OCI-M1 (cell line): ENCODE measurements at places on chromosomes 7 and 10.

GRCh38 chr7:47896809-47897423 lies 51.4 kb downstream of the PKD1L1 start:
- no peak for DNase-seq

- DNase-seq = no peak
These were observed 201.6 kb downstream of the PARD3 start for GRCh38 chr10:34613491-34613890.

DNA sequence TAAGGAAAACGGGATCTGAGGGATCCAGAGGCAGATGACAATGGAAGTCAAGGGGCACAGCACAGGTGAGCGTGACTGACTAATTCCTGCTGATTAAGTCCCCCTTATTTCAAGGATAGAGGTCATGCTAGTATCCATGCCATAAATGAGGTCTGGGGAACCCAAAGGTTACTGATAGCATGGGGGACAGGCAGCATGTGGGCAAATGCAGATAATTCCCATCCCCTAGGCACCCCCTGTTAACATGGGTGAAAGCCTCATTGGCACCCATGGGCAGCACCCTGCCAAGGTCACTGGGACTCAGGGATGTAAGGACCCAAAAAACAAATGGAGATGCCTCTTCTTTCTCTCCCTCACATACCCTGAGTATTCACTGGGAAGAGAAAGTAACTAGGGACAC lies 139.7 kb downstream of the WDR11 start:
- DNase-seq = no peak

- DNase-seq = no peak
These were observed 11.8 kb downstream of the FOXP2 start for GRCh38 chr7:114426382-114426781.

DNA sequence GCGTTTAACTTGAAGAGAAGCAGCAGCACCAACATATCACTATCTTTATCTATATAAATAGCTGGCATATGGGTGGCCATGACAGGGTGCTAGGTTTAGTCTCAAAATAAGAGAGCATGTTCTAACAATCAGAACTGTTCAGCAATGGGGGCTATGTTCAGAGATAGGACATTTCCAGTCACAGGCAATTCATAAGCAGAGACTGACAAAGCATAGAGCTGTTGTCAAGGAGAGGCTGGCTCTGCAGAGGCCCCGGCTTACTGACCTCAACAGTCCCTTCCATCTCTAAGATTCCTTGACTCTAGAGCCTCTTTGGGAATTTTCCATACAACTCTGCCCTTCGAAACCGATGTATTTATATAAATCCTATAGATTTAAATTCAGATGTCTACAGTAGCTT lies 17.2 kb downstream of the ANK3 start:
- no peak for DNase-seq

DNA sequence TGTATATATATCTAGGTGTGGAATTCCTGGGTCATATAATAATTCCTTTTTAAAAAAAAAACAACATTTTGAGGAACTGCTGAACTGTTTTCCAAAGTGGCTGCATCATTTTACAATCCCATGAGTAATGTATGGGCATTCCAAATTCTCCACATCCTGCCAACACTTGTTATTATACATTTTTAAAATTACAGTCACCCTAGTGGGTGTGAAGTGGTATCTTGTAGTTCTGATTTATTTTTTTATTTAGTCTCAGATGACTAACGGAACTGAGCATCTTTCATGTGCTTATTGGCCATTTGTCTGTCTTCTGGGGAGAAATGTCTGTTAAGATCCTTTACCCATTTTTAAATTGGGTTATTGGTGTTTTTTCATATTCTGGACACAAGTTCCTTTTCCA lies 12.0 kb upstream of the KLHL7 start:
- no peak for DNase-seq

DNA sequence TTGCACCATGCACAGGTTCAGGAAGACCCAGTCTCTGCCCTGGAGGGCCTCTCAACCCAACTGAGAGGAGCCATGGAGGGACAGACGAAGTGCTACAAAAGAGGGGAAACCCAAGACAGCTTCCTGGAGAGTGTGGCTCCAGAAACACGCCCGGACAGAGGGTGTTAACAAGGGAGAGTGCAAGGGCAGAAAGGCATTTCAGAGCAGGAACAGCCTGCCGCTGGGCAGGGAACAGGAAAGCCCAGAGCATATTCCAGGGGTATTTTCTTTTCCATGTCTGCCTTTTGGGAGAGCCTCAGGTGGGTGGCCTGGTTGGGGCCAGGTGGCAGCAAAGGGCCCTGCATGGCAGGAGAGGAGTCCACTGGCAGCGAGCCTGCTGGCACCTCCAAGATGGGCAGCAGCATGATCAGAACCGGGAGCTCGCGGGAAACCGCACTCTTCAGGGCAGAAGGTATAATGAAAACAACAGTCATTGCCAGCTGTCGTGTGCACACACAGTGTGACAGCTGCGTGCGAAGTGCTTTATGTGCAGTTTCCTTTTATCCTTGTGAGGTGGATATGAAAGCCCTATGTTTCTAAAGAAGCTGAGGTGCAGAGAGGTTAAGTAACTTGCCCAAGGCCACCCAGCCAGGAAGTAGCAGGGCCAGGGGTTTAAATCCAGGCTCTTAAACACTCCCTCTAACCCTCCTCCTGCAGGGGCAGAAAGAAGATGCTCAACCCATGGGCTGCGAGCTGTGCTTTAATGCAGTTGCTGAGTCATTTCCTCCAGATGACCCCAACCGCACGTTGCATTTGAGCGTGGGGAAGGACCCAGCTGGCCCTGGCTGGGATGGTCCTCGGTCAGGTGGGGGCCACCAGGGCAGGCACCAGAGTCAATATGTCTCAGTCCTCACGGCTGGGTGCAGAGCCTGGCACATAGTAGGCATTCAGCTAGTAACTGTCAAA lies 128.6 kb downstream of the OAT start:
- peak; percentile 45 for DNase-seq

DNA sequence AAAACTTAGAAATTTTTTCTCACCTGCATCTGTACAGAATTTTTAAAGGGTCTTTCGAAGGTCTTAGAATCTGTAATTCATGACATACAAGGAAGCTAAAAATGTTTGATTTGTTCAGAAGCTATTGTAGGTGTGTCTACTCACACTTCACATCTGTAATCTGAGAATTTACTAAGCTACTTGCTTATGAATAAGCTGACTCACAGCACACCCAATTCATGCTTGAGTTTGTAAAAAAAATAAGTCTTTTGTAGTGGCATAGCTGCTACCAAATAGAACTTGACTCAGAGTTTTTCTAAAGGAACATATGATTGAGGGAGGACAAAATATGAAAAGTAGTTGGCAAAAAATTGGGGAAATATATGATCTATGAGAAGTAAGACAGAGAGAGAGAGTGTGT lies 12.7 kb upstream of the AGR2 start:
- peak; percentile 21 for DNase-seq

GRCh38 chr10:58352956-58353610 lies 18.3 kb downstream of the UBE2D1 start:
- DNase-seq = no peak

DNA sequence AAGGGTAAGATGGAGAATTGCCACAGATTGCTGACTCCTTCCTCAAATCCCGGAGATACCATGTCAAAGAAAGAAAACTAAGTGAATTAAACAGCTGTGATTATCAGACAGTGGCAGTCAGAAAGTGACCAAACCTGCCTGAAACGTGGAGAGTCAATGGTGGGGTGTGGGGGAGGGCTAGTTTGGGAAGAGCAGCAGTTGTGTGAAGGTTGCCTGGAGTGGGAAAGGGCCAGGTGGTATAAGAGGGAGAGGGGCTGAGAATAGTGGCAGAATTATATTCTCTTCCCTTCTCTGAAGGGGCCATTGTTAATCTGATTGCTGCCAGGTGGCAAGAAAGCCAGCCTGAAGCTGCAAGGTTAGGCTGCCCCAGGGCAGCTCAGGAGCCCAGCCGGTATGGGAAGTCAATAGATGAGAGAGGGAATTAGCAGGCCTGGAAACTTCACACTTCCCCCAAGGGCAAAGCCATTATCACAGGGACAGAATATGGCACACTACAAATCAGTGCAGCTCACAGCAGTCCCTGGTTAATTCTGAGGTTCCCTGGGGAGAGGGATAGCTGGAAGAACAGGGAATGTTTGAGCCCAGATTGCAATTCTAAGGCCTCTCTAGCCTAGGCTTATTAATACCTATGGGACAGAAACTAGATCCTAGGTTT lies 83.9 kb upstream of the ITGB1 start:
- no peak for DNase-seq

- DNase-seq = no peak
These were observed 170.3 kb upstream of the CELF2 start for GRCh38 chr10:10847387-10847786.

GRCh38 chr7:70704831-70705346 lies 427.1 kb upstream of the GALNT17 start:
- no peak for DNase-seq

- DNase-seq = peak; percentile 71
These were observed 83.2 kb downstream of the HECTD2 start for GRCh38 chr10:91493313-91493712.

DNA sequence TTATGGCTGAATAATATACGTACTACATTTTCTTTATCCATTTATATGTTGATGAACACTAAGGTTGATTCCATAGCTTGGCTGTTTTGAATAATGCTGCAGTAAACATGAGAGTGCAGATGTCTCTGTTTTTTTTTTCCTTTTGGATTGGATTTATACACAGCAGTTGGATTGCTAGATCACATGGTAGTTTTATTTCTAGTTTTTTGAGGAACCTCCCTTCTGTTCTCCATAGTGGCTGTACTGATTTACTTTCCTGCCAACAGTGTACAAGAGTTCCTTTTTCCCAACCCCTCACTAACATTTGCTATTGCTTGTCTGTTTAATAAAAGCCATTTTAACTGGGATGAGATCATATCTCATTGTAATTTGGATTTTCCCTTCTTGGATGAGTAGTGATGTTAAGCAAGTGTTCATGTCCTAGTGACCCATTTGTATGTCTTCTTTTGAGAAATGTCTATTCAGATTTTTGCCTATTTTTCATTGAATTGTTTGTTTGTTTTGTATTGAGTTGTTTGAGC lies 36.0 kb downstream of the ABCA13 start:
- DNase-seq = no peak

DNA sequence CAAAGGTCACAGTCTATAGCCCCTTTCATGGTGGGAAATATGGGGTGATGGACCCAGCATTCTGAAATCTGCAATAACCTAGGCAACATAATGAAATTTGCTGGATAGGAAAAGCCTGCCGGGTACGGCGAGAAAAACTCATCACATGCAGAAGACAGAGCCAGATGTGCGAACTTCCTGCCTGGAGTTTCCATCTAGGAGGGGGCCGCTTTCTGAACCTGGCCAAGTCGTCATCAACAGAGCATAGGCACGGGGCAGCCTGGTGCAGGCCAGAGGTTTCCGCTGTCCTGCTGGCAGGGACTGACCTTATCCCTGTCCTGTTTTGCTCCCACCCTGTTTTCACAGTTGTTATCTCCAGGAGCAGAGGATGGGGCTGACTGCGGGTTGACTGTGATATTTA lies 27.4 kb downstream of the CCDC3 start:
- DNase-seq = no peak

DNA sequence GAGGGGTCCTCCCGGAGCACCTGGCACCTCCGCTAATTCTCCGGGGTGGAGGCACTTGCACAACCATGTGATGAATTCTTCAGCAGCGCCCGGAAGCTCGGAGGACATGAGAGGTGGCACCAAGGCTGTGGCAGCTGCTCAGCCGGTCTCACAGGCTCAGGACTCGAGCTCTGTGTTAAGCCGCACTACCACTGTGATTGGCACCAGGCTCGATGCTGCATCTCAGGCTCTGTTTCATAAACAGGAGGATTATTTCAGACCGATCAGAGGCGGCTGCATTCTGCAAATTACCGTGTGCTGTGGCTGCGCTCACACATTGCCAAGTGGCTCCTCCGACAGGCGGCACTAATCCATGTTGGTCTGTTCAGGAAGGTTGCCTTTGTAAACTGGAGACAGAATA lies 495.2 kb downstream of the DNAJB6 start:
- no peak for DNase-seq

GRCh38 chr10:46523962-46524471 lies 32.4 kb downstream of the GPRIN2 start:
- no peak for DNase-seq

DNA sequence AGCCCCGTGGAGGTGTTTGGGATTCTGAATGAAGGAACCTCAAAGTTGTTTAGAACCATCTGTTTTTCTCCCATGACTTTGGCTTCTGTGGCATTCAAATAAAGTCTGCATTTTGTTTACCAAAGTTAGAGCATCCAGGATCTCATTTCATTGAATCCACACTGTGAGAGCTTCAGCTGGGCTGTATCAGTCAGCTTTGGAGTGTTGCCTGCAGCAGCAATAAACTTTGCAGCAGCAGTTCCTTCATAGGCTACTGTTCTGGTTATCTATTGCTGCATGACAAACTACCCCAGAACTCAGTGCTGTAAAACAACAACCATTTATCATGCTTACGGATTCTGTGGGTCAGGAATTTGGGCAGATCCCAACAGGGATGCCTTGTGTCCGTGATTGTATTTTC lies 1575.2 kb upstream of the LRRTM3 start:
- no peak for DNase-seq

DNA sequence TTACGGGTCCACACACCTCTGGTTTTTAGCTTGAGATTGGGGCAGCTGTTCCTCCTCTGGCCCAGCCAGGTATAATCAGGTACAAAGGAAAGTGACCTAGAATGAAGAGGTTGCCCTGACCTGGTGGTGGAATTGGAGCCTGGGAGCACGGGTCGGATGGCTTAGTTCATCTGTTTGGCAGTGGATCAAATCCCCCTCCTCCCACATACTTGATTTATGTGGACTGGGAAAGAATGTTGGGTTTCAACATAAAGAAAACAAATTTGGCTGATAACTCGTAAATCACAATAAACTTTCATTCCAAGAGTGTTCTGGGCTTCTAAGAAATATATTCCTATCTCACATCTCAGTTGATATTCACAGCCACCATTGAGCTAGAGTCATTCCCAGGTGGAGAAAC lies 186.8 kb downstream of the CUX1 start:
- no peak for DNase-seq

DNA sequence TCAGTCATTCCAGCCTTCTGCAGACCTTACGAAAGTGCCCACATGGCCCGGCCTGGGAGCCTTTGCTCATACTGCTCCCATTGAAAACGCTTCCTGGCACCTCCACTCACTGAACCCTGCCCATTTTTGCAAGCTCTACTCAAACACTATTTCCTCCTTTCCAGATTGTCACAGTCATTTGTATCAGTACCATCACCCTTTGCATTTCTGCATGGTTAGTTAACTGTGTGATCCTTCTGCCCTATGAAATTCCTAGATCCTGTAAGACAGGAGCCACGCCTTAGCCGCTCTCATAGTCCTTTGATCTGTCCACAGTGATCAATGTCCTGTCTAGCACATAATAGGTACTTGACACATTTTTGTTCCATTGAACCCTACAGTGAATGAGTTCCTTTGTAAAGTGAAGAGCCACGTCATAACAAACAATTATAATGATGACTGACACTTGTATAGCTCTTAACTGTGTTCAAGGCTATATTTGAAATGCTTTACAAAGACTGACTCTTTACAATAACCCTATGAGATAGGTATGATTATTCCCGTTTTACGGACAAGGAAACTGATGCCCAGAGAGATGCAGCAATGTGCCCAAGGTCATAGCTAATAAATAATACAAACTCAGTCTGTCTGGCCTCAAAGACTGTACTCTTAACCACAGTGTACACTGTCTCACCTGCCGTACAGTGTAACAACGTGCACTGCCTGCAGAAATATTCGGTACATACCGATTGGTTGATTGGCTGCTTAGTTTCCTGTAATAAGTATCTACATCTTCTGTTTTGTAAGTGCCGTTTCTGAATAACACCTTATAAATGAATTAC lies 16.6 kb upstream of the ITIH2 start:
- DNase-seq = peak; percentile 48
